ENCODE measurements at places on chromosomes 11 and 22. TPM values are rescaled to one million over a fixed set of nuclear protein-coding genes. Genes with fewer than 3 reads are reported as not detected.

Gene MPZL2
- total RNA-seq = 1.8 TPM

Gene C1QTNF5
- total RNA-seq = not detected

Gene OR51B4
- not detected for total RNA-seq

Gene TLCD5
- total RNA-seq = 22.8 TPM

Gene KDM4E
- not detected for total RNA-seq

Gene F2
- 0.64 TPM for total RNA-seq

Gene TTC28
- 24.8 TPM for total RNA-seq

Gene SLC37A2
- total RNA-seq = 0.23 TPM

Gene LDHA
- total RNA-seq = 894 TPM

Gene PPP2R1B
- total RNA-seq = 57.7 TPM

Gene PGA3
- total RNA-seq = not detected

Gene PATE2
- total RNA-seq = 0.18 TPM

Gene KDELR3
- total RNA-seq = 11.6 TPM

Gene COMT
- 108 TPM for total RNA-seq

Gene HTR3B
- total RNA-seq = not detected

Gene KRTAP5-11
- not detected for total RNA-seq

Gene CARD16
- total RNA-seq = not detected

Gene DERL3
- 1.0 TPM for total RNA-seq

Gene EIF3L
- total RNA-seq = 211 TPM

Gene SOX6
- total RNA-seq = 0.21 TPM

Gene OR8D2
- total RNA-seq = not detected

Gene PAMR1
- 0.13 TPM for total RNA-seq

Measured in Panc1 (cell line).